ENCODE measurements at places on chromosomes 11 and 22. TPM values are rescaled to one million over a fixed set of nuclear protein-coding genes. Genes with fewer than 3 reads are reported as not detected.

- no peak overlapping the region for H3K27ac ChIP-seq
- H3K36me3 ChIP-seq = no peaks in the 10 kb centered on the region
- peak; percentile 78 for DNase-seq
- no peaks in the 10 kb centered on the region for H3K27me3 ChIP-seq
- H3K4me3 ChIP-seq = no peak overlapping the region
These were observed 42.3 kb downstream of the TRMU start for GRCh38 chr22:46377525-46378425.

GRCh38 chr22:19990188-19990587, 26.4 kb downstream of the ARVCF start:
- no peak for DNase-seq
- H3K4me1 ChIP-seq = peaks cover 10% of the 10 kb centered on the region
- no peak overlapping the region for H3K27ac ChIP-seq
- H3K27me3 ChIP-seq = no peaks in the 10 kb centered on the region
- no peaks in the 10 kb centered on the region for H3K36me3 ChIP-seq
- H3K4me3 ChIP-seq = no peak overlapping the region

DNA sequence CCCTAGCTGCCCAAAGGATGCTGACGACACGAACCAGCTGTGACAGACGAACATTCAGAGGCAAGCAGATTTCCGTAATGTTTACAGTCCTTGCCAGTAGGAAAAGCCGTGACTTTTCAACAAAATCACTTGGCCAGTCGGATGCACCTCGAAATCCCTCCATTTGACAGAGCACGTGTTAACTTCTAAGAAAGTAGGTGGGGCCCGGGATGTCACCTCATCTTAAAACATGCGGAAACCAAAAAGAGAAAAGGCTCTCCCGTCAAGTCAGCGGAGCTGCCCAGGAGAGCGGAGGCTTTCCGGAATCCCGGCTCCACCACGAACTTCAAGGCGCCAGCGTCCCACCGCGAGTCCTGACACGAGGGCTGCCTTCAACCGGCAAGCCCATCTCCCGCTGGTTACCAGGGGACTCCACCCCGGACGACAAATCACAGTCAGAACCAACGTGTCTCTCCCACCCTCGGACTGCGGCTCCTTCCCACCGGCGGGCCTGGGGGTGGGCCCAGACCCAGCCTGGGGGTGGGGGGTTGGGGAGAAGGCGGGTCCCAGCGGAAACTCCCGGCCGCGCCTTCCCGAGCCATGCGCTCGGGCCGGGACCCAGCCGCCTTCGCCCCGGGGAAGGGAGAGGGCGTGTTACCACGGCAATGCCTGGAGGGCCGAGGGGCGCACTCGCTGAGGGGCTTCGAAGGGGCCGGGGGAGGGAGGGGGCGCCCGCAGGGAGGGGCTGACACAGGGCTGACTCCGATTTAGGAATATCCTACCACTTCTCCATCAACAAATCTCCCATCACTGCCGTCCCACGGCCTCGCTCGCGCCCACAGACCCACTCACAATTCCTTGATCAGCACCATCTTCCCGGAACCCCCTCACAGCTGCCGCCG, 475 bp downstream of the PITPNB start:
- H3K36me3 ChIP-seq = no peaks in the 10 kb centered on the region
- H3K27me3 ChIP-seq = no peaks in the 10 kb centered on the region
- peaks cover 47% of the 10 kb centered on the region for H3K4me1 ChIP-seq

GRCh38 chr22:49148895-49149418, 678.7 kb downstream of the BRD1 start:
- H3K27ac ChIP-seq = no peak overlapping the region
- no peaks in the 10 kb centered on the region for H3K4me1 ChIP-seq
- no peak for DNase-seq
- no peaks in the 10 kb centered on the region for H3K27me3 ChIP-seq
- no peaks in the 10 kb centered on the region for H3K36me3 ChIP-seq

DNA sequence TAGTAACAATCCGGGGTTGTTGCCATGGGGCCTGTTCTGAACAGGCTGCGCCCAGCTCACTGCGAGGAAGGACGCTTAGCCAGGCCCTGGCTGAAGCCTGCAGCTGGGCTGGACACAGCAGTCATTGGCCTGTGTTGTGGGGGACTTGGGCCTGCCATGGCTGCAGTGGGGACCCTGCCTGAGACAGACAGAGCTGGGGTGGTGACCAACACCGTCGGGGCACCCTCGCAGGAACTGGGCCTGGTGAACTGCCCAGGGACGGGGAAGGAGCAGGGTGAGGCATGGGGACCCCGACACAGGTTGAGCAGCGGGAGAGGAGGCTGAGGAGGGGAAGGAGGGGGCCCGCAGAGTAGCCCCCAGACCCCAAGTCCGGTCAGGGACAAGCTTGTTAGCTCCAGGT, 8.9 kb downstream of the PHLDA2 start:
- H3K4me3 ChIP-seq = no peak overlapping the region
- H3K36me3 ChIP-seq = no peaks in the 10 kb centered on the region
- H3K27ac ChIP-seq = no peak overlapping the region
- H3K4me1 ChIP-seq = no peaks in the 10 kb centered on the region

DNA sequence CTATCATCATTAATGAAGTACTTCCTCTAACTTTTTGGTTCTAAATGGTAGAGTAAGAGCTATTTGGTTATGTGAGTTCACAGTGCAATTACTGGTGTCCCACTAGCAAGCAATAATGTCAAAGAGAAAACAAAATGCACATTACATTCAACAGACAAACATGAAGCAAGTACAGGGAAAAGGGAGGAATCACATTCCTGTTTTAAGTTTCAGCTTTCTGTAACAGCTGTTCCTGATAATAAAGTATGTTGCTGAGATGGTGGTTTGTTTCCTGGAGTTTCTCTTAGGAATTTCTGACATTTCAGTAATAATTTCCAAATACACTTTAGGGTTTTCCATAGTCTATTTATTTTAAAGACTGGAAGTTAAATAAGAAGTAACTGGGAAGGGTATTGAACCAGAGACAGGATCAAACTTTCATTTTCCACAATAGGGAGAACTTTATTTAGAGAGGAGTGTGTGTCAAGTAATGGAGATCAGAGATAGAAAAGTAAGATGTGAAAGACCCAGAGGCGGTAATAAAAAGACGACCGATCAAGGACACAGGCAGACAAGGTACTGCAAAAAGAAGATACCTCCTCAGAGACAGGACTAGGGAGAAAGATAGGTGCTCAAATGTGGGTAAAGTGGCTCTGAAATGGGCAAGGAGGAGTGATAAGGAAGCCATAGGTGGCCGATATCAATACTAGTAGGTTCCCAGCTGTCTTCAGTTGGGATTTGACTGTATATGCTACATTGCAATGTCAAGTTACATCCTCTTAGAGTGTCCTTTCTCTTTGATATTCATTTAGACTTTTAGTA, 20.8 kb upstream of the CLNS1A start:
- no peak overlapping the region for H3K27ac ChIP-seq
- no peak for DNase-seq
- H3K4me3 ChIP-seq = no peak overlapping the region
- no peaks in the 10 kb centered on the region for H3K4me1 ChIP-seq

Gene HEPN1
- not detected for total RNA-seq
